GM18507 (cell line): ENCODE measurements at places on chromosomes 3 and 15.

GRCh38 chr3:129282727-129283327 lies 4.2 kb downstream of the HMCES start:
- DNase-seq, result peak; percentile 70

- DNase-seq, result no peak
These were observed 254.6 kb downstream of the UACA start for GRCh38 chr15:70508561-70509281.

GRCh38 chr3:111045564-111045963 lies 26.1 kb upstream of the NECTIN3 start:
- no peak for DNase-seq

DNA sequence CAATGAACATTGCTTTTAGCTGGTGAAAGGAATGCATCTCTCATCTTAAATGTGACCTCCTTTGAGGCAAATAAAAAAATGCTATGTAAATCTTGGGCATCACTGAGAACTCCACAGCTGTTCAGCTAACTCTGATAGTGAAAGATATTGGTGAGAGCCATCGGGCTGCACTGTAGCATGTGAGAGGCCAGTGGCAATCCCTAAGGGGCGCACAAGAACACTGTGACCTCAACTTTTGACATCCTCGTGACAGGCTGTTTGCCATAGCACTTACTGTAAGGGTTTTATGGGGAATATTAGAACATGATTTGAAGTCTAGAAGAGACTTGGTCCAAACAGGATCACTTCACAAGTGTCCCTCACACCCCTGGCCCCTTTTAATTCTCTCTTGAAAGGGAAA lies 697.9 kb downstream of the MCTP2 start:
- DNase-seq, result no peak

DNA sequence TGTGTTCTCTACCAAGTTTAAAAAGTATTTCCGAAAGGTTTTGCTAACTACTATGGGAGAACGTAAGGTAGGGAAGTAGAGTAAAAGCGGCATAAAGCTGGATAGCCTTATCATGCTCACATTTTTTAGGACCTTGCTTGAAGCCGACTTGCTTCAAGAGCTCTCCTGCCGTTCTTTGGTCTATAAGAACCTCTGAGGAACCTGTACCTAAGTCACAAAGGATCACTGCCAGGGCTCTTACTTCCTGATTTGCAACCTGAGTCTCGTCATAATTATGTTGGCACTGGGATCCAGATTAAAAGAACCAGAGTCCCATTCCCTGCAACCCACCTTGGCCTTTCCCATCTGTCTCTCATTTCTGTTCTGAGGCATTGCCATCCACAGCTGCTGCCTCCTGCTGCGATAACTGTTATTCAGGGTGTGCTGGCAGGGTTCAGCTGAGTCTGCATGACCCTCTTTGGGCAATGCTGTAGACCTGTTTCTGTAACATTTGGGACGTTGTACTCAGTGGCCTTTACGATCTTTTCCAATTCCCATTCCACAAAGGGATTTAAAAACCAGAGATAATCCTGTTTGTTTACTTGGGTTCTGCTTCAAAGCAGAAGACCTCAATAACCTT lies 131.0 kb upstream of the UMPS start:
- no peak for DNase-seq

GRCh38 chr15:93331545-93332167 lies 242.6 kb upstream of the RGMA start:
- no peak for DNase-seq

DNA sequence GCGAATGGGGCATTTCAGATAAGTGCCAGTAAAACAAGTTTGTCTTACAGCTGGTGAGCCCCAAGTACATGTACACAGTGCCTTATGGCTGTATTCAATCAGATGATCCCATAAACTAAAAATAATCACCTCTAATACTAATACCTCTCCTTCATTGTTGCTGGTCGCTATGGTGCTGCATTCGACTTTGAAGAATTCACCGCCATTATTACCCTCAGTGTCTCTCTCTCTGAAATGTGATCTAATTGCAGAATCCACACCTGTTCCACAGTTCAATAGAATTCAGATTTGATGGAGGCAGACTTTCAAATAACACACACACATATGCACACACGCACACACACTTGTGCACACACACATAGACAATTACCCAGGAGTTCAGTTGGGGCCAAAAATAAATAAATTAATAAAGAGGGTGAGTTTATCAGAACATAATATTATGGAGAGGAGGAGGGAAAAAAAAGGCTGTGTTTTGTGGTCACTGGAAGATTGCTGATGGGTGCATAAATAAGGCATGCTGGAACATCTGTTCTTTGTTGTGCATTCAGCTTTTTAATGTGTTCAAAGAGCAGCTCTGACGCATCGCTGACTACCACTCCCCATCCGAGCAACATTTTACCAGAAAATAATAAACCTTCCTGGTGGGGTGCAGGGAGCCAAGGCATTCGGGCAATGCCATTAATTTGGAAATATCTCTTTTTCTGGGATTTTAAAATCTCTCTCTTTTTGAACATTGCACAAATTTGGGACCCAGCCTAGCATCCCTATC lies 235.7 kb downstream of the SATB1 start:
- DNase-seq, result no peak

DNA sequence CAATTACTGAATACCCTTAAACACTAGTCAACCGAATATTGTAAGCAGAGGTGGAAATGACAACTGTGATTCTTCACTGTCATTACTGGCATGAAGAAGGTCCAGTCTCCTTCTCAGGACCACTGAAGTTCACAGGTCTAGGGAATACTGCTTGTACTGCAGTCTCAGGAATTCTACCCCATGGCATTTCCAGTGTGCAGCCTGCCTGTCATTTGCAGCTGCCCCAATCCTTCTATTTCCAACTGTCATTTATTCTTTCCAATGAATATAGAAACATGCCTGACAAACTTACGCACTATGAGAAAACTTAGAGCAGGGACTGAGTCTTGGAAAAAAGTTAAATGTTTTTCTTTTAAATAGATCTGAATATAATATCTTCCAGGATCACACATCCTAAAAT lies 308.0 kb upstream of the THBS1 start:
- no peak for DNase-seq

- no peak for DNase-seq
These were observed 55.7 kb upstream of the TMEM115 start for GRCh38 chr3:50415061-50415460.

GRCh38 chr3:184377882-184378445 lies at the start of gene THPO:
THPO (minus strand) TSS chr3:184378207; CDS start chr3:184376259, 1,948 bp downstream.
- no peak for DNase-seq

GRCh38 chr3:75338342-75338741 lies 325.8 kb upstream of the FRG2C start:
- no peak for DNase-seq

DNA sequence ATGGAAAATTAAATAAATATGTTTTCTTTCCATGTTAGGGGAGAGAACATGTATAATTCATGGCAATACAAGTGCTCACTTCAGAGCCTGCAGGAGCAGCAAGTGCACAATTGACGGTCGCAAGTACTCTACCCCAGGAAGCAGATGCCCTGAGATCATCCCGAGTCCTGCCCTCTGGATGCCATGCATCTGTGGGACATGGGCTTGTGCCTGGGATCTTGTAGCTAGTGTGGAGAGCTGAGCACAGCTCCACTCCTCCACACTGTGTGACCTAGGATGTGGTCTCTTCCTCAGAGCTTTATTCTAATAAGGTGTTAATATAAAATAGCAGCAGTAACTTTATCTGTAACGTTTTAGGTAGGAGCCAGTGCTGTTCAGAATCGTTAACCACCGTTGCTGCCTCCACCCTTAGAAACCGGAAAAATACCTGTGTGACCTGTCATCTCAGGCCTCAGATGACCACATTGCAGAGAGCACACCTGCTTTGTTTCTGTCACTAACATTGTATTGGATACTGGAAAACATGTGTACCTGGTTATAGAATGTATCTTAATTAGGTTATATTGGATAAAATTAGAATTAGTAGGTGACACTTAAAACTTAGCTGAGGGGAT lies 105.0 kb upstream of the GOLGA6L6 start:
- DNase-seq, result no peak

GRCh38 chr3:188796122-188796631 lies 375.6 kb upstream of the TPRG1 start:
- DNase-seq, result peak; percentile 1

- no peak for DNase-seq
These were observed 250.7 kb upstream of the TBL1XR1 start for GRCh38 chr3:177447938-177448337.

DNA sequence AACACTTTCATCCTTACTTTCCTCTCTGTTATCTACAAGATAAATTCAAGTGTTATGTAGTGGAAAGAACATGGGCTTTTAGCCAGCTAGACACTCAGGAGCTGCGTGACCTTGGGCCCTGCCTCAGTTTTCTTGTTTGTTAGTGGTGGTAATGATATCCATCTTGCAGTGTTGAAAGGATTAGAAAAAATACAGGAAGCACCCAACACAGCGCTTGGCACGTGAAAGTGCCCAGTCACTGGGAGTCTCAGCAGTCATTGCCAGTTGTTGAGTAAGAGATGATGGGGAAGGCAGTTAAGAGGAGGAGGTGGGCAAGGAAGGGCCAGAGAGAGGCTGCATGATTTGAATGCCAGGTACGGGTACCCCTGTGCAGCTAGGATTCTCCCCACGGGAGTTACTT lies 5.3 kb downstream of the PDIA5 start:
- no peak for DNase-seq

DNA sequence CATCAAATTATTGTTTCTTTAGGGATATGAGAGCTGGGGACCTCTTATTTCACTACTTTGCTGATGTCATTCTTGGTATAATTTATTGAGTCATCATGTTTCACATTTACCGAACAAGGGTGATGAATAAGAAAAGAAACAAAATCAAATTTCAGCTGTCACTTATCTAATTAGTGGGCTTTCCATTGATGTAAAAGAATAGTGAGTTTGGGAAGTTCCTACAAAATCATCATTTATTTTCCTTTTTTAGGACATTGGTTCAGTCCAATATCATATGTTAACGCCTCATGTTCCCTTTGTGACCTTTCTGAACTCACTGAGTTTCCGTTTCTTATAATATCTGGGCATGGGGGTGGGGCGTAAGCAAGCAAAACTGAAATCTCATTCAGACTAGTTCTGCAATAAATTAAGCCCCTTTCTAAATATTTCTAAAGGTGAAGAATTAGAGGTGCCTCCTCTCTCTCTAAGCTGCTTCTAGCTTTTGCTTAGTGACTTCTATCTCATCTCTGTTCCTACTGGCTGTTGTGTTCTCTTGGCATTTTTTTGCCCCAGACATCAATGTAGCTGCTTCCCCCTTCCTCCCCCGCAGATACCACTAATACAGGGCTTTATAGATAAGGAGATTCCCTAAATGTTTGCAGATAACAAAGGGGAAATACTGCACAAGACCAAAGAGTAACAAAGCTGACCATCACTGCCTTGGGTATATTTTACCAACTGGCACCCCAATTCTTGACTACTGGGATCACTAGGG lies 238.0 kb upstream of the CTNNB1 start:
- no peak for DNase-seq

DNA sequence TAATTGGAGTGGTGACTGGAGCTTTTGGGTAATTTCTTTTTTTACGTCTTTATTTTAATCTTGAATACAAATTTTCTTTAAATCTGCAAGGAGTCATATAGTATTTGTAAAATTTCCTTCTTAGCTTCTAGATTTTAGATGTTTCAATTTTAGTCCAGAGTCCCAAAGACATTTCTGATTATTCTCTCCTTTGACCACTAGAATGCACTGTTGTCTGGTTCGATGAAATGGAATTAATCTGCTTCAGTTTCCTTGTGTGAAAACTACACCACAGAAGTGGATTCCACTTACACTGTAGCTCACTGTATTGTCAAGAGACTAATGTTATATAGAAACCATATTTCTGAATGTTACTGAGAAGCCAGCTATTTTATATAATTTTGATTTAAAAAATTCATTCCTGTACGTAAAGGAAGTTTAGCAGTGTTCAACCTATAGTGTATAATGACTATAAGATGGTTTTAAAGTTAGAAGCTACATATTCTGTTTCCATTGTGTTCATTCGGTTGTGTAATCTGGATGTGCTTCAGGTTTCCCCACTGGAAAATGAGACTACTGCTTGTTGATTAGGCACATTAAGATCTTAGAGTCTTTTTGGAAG lies 6.1 kb downstream of the GRAMD1C start:
- DNase-seq, result no peak
